ENCODE measurements at places on chromosomes 7 and 10.

- DNase-seq, result no peak
Measured at GRCh38 chr7:36289833-36290661, 99.6 kb upstream of the ANLN start.

- no peak for DNase-seq
Measured at GRCh38 chr7:423312-424260, 96.1 kb downstream of the PDGFA start.

DNA sequence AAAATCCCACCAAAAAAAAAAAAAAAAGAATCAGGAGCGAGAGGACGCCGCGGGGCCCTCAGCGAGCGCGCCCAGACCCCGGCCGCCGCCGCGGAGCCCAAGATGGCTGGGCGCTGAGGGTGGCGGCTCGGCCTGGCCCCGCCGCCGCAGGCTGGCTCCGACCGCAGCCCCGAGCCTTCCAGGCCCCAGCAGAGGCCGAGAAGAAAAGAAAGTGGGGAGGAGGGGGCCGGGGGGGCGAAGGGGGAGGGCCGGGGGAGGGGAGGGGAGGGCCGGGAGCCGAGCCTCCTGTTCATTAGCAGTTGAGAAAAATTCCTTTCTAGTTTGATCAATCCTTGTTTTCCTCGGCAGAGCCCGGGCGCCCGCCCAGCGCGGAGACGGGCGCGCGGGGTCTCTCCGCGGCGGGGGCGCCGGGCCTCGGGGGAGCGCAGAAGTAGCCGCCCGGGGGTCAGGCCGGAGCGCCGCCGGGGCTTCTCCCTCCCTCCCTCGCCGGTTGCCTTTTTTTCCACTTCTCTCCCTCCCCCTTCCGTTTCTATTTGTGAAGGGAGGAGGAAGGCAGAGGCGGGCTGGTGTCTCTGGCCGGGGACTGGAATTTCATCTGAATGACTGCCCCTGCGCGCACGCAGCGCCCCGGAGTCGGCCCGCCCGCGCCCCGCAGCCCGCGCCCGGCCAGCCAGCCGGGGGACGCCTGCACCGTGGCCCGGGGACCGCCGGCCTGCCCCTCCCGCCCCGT, 778 bp upstream of the TRIM8 start:
- DNase-seq, result peak; percentile 72

DNA sequence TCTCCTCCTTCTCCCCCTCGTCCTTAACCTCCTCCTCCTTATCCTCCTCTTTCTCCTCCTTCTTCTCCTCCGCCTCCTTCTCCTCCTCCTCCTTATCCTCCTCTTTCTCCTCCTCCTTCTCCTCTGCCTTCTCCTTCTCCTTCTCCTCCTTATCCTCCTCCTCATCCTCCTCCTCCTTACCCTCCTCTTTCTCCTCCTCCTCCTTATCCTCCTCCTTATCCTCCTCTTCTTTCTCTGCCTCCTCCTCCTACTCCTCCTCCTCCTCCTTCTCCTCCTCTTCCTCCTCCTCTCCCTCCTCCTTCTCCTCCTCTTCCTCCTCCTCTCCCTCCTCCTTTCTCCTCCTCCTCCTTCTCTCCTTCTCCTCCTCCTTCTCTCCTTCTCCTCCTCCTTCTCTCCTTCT, 14.5 kb downstream of the PLXNA4 start:
- DNase-seq, result no peak

Data from activated CD4-positive, alpha-beta T cell treated with anti-CD3 and anti-CD28 coated beads for 36 hours (primary cell).